Glutamatergic neuron (in vitro differentiated cells): ENCODE measurements at places on chromosomes 2 and 18. TPM values are rescaled to one million over a fixed set of nuclear protein-coding genes. Genes with fewer than 3 reads are reported as not detected.

Gene IL36B
- total RNA-seq, result not detected

Gene ANKRD30BL
- 0.29 TPM for total RNA-seq

Gene NR4A2
- total RNA-seq, result 2.2 TPM

Gene OXER1
- not detected for total RNA-seq

Gene STON1
- 4.2 TPM for total RNA-seq

Gene DYNC1I2
- total RNA-seq, result 363 TPM

Gene AQP12A
- total RNA-seq, result not detected

Gene CDH20
- total RNA-seq, result 0.47 TPM

Gene RAB3GAP1
- total RNA-seq, result 30.7 TPM

Gene LRRTM4
- 18.6 TPM for total RNA-seq

Gene EVX2
- total RNA-seq, result 0.76 TPM

DNA sequence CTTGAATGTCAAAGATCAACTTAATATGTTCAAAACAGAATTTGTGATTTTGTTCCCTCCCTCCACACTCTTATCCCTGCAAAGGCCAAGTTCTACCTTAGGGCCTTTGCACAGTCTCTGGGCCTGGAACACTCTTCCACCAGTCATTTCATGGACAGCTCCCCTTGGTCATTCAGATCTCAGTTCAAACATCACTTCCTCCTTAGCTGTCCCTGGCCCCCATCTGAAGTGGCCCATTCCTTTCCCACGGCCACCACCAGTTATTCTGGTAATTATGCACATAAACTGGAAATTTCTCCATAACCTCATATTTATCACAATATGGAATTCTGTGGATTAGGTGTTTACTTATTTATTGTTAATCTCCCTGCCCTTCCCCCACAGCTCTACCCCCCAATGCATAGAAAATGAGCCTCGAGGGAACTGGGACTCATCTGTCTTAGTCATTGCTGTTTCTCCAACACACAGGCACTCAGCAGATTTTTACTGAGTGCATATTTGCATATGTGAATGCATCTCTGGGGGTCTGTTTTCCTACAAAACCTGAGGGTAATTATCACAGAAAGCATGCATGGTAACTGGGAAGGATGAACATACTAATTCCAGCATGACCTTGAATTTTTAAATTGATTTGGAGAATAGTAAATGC lies 35.5 kb upstream of the SPTBN1 start:
- DNase-seq, result peak; percentile 30

GRCh38 chr2:86781363-86781762 lies 9.3 kb downstream of the CD8A start:
- no peak for DNase-seq

- DNase-seq, result no peak
These were observed 13.7 kb downstream of the WNT10A start for GRCh38 chr2:218894151-218894879.

- DNase-seq, result no peak
These were observed 186.4 kb downstream of the ANAPC1 start for GRCh38 chr2:111697560-111697959.

- no peak for DNase-seq
These were observed 50.6 kb upstream of the EML6 start for GRCh38 chr2:54672590-54673456.

DNA sequence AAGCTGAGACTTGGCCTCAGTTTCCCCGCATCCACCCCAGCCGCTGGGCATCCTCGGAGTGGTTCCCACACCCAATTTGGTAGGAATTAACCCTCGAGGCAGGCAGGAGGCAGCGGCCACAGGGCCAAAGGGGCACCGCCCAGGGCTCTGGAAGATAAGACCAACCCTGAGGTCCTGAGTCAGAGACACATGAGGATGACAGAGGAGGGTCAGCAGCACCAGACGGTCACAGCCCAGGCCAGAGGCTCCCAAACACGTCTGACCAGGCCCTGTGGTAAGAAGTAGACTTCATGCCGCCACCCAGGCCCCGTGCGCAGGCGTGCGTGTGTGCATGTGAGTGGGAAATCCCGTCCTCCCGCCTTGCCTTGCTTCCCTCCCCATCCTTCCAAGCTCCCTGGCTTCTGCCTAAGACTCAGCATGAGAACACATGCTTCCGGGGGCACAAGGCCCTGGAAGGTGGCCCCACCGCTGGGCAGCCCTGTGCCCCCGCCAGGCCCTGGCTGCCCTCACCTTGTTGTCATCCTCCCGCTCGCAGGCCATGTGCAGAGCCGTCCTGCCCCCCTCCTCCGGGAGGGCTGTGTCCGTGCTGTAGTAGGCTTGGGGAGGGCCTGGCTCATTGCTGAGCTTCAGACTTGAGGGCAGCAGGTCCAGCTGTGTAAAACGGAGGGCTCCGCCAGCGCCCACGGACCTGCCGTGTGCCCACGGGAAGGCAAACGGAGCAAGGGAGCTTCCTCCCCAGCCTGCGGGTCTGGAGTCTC lies 46.3 kb downstream of the ANKMY1 start:
- no peak for DNase-seq

- no peak for DNase-seq
These were observed 442.7 kb downstream of the PID1 start for GRCh38 chr2:228828397-228828796.

DNA sequence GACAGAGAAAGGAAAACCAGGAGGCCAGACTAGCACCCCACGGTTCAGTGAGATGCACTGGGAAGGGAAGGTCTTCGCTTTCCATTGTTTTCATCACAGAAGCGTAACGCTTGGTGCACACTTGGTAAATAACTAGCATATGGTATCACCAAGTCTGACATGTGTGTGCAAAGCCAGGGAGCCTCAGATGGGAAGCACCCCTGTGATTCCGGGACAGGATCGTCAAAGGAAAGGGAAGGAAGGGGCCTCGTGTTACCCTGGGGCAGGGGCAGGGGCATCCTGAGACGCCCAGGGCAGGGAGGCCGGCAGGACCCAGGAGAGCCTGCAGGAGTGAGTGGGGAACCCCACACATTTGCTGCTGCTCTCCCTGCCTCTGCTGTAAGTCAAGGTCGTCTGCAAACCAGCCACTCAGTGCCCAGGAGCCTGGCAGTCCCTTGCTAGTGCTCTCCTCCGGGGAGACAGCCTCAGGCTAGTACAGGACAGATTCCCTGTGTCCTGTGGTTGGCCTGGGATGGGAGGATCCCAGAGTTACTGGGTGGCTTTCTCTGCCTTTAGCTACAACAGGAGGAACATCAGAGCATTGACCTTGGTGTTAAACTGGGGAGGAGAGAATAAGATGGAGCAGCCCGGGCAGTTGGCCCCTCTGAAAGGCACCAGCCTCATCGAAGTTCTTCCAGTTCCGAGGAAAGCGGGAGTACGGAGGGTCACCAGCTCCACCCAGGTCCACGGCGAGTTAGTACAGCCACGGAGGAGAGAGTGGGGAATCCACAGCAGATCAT lies 192.5 kb downstream of the NDUFA10 start:
- DNase-seq, result no peak

DNA sequence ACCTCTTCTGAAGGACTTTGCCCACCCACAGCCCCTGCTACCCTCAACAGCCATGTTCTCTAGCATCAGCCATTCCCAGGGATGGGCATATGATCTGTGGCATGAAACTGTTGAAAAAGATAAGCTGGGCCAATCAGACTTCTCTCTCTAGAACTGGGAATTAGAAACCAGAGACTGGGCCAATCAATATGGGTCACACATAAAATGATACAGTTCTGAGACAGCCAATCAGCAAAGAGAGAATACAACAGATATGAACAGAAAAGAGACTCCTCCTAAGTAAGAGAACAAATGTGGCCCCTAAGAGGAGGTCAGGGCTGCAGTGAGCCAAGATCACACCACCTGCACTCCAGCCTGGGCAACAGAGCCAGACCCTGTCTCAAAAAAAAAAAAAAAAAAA lies 2.1 kb downstream of the KIDINS220 start:
- no peak for DNase-seq

DNA sequence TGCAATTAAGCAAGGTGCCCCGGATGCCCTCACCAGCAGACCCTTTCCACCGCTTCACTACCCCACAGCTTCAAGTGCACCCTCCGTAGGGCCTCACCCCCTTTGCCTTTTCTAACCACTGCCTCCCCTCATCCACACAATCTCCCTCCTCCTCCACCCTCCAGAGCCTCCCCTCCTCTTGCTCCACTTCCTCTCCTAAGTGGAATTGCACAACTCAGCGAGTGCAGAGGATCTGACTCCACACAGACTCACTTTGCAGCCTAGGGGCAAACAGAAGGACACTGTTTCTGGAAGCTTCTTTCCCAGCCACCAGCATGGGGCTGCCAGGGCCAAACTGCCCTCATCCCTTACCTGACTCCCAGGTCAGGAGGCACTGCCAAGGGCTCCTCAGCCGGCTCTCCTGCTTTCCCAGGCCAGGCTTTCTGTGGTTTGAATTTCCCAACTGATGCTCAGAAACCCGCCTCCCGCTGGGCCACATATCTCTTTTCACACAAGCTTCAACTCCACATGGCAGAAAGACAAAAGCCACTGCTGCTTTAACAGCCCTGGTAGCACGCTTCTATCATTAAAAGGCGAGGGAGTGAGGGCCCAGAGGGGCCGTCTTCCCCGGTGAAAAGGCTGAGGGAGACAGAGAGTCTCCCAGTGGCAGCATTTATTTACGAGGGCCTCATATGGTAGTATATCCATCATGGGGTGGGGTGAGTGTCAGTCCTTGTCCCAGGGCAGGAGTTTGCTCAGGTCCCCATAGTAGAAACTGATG lies 74.7 kb upstream of the MGAT4A start:
- no peak for DNase-seq

DNA sequence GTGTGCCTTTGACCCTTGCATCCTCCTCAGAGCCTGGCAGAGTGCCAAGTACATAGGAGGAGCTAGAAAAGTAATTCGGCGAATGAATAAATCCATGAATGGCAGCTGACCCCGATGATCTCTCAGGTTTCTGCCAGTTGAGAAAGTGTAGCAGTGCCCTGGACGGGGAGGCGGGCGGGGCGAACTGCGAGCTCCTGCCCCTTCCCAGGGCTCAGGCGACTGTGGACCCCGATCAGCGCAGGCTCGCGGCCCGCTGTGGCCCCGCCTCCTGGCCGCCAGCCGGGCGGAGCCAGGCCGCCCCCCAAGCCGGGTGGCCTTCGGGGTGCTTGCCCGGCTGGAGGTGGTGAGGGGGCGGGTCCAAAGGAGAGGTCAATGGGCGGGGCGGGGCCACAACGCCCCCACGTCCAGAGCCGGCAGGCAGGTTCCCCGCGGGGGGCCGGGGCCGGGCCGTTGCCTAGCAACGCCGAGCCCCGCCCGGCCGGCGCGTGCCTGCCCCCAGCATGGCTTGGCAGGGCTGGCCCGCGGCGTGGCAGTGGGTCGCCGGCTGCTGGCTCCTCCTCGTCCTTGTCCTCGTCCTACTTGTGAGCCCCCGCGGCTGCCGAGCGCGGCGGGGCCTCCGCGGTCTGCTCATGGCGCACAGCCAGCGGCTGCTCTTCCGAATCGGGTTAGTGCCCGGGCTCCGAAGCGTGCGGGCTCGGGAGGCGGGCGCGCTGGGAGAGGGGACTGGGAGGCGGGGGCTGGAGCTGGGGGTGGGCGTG lies 30.6 kb upstream of the TMBIM1 start:
- DNase-seq, result peak; percentile 86

GRCh38 chr2:72991439-72991725 lies 74.1 kb downstream of the EMX1 start:
- no peak for DNase-seq

DNA sequence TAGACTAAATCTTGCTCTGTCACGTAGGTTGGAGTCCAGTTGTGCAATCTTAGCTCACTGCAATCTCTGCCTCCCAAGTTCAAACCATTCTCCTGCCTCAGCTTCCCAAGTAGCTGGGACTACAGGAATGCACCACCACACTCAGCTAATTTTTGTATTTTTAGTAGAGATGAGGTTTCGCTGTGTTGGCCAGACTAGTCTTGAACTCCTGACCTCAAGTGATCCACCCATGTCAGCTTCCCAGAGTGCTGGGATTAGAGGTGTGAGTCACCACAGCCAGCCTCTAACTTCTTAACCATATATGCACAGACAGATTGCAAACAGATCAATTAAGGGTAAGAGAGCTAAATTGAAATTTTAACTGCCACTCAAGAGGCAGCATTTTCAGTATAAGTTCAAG lies 22.1 kb upstream of the CNGA3 start:
- no peak for DNase-seq
